ENCODE measurements at places on chromosomes 1 and 21.

DNA sequence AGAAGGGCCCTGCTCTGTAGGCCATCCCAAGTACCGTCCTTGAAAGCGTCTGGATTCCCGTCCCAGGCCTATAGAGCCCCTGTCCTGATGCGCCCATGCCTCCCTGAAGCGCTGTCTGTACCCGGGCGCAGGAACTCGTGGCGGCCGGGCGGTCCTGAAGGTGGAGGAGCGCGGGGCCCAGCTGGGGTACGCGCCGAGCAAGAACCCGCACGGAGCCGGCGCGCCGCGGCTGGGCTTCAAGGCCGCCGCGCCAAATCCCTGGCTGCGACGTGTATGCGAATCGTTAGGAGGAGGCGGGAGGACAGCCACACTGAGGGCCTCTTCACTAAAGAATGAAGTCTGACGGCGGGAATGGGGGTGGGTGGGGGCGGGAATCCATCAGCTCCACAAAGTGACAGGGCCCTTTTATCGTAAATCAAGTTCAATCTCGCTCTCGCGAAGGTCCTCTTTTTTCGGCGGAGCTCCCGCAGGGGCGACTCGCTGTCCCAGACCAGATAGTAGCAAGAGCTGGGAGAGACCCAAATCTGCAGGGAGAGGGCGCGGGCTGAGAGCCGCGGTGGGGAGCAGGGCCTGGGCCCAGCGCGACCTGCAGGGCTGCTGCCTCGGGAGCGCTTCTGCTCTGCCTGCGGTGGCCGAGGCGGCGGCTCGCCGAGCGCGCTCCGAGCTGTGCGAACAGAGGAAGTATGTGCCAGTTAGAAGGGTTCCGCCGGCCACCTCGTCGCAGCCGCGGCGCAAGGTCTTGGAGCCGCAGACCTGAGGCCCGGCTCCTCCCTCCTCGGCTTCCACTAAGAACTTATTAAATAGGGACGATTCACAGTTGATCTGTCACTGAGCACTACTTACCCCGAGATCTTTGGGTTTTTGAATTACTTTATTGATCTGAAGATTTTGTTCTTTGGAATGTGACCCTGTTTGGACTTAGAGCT lies 10.4 kb downstream of the BARHL2 start:
- DNase-seq: no peak

DNA sequence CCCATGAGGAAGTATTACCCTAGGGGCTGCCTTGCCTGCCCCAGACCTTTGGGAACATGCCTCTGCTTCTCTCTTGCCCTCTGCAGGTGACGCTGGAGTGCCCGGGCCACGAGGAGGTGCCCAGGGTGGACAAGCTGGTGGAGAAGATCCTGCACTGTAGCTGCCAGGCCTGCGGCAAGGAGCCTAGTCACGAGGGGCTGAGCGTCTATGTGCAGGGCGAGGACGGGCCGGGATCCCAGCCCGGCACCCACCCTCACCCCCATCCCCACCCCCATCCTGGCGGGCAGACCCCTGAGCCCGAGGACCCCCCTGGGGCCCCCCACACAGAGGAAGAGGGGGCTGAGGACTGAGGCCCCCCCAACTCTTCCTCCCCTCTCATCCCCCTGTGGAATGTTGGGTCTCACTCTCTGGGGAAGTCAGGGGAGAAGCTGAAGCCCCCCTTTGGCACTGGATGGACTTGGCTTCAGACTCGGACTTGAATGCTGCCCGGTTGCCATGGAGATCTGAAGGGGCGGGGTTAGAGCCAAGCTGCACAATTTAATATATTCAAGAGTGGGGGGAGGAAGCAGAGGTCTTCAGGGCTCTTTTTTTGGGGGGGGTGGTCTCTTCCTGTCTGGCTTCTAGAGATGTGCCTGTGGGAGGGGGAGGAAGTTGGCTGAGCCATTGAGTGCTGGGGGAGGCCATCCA lies 7.8 kb upstream of the HTR6 start:
- no peak for DNase-seq

GRCh38 chr1:178134061-178134460 lies 40.2 kb downstream of the RASAL2 start:
- no peak for DNase-seq

DNA sequence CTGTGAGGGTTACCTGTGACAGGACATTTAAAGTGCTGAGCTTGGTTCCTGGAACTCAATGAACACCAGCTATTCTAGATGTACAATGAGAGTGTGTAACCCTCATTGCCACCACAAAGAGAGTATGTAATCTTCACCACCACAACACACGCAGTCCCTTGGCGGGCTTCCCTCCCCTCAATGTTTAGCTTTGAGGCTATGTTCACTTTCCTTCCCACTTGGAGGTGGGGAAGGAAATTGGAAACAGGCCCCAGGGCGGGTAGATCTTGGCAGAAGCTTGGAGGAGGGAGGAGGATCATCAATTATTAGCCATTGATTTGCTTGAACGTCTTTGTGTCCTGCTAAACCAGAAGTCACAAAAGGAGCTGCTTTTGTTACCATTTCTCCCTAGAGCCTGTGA lies 8.3 kb upstream of the COL16A1 start:
- DNase-seq: no peak

DNA sequence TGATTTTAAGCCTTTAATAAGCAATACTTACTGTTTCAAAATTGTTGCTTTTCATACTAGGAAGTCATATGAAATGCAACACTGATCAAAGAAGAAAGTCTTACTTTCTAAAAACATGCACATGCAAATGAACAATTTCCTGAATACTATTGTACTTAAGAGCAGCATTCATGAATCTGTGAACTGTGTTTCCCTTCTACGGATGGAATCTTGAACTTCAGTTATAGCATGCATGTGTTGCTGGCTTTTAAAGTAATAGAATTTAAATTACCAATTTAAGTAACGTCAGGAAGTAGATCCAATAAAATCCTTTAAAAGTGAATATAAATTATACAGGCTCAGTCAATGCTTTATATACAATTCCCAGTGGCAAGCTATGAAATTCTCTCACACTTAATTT lies 348.9 kb downstream of the KCNT2 start:
- DNase-seq: no peak

- DNase-seq: no peak
These were observed 9.9 kb downstream of the TOR3A start for GRCh38 chr1:179091691-179092165.

DNA sequence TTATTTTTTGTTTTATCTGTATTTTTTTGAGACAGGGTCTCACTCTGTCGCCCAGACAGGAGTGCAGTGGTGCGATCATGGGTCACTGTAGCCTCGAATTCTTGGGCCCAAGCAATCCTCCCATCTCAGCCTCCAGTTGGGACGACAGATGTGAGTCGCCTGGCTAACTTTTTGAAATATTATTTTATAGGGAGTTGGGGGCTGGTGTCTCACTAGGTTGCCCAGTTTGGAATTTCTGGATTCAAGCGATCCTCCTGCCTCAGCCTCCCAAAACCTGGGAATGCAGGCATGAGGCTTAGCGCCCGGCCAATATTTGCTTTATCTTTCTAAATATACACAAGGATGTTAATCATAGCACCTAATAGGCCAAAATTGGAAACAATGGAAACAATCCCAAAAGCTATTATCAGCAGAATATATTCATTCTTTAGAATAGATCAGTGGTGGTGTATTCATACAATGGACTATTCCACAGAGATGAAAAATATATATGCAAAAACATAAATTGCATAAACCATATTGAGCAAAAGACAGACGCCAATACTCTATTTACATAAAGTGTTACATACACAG lies 55.9 kb downstream of the DAP3 start:
- DNase-seq: no peak

DNA sequence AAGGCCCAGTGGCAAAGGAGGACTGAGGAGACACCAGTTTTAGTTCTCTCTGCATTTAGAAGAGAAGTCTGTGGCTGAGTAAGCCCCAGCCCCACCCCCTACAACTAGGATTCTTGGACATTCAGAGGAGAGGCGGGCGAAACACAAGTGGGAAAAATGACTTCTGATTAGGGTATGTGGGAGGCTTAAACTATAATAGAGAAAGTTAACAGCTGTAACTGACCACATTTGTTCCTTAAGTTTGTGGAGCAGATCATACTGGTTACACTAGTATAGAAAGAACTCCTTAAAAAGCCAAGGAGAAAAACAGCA lies 11.2 kb upstream of the TRIM33 start:
- no peak for DNase-seq

DNA sequence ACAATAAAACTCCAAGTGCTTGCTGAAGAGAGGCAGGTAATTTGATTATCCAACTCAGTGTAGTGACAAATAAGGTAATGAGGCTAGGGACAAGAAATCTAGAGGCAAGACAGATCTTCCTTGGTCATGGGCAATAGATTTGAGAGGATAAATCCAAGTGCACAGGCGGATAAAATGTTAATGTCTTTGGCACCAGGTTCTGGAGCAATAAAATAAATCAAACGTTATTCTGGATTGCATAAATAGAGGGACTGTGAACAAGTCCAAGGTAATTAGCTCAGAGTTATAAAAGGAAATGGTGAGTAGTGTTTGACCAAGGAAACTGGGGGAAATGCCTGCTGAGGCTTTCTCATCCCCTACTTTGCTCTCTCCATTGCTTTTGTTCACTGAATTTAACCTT lies 329.3 kb upstream of the PROX1 start:
- DNase-seq: no peak
